ENCODE measurements at places on chromosomes 3 and 15.
A peak's percentile ranks its signal among the peaks of the same experiment; 100 is the strongest.

DNA sequence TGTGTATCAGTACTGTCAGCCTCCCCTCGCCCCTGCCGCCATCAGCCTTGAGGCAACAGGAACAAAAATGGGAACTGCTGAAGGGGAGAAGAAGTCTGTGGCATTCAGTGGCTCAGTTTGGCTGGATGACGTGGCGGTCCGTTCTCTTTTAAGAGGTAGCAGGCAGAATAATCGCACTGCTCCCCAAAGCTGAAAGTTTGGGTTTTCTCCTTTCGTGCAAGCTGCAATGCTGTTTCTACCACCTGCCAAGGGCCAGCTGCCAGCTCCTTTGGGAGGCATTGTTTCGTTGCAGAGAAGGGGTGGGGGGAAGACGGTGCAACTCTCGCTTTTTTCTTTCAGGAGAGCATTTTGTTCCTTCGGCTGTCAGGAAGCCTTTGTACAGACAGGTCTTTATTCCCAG lies 369.6 kb upstream of the RORA start:
- no peak for DNase-seq

DNA sequence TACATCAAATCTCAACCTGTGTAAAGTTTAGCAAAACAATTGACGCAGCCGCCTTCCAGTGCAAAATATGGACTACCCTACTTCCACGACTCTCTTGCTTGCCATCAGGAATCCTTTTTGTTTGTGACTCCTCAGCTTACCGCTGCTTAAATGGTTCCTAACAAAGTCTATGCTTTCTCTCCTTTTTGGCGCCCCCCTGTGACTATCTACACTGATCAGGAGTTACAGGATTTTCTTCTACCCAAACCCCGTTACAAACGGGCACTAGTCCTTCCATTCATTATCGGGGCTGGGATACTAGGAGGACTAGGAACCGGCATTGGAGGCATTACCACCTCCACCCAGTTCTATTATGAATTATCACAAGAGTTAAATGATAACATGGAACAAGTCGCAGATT lies 184.0 kb downstream of the IGSF11 start:
- no peak for DNase-seq

GRCh38 chr3:115790759-115791158 lies 167.4 kb downstream of the GAP43 start:
- peak; percentile 45 for DNase-seq

- DNase-seq = no peak
These were observed 7.7 kb upstream of the LMAN1L start for GRCh38 chr15:74804935-74805334.

DNA sequence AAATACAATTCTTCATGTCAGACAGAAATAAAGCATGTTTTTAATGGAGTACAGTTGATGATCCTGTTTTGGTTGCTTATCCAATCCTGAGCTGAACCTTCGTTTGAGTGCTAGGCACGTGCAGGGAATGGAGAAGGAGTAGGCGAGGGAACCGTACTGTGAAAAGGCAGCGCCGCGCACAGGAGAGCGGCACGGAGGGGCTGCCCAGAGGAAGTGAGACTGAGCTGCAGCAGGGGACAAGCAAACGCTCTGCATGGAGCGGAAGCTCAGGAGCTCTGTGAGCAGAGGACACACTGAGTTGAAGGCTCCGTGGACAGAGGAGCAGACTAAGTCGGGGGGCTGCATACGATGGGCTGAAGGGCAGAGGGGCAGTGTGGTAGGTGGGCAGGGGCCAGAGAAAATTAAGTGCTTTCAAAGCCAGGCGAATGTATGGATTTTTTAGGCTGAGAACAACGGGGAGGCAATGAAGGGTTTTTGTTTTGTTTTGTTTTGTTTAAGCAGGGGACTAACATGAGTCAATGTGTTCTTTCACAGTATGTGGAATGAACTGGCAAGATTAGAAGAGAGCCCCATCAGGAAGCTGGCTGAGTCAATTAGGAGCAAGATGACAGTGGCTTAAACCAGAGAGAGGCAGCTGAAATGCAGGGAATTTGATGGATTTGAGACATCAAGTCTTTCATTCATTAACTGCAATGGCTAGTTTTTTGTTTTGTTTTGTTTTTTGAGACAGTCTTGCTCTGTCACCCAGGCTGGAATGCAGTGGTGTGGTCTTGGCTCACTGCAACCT lies 23.8 kb upstream of the TM2D3 start:
- no peak for DNase-seq

- no peak for DNase-seq
These were observed 68.9 kb downstream of the MINDY2 start for GRCh38 chr15:58840048-58840447.

DNA sequence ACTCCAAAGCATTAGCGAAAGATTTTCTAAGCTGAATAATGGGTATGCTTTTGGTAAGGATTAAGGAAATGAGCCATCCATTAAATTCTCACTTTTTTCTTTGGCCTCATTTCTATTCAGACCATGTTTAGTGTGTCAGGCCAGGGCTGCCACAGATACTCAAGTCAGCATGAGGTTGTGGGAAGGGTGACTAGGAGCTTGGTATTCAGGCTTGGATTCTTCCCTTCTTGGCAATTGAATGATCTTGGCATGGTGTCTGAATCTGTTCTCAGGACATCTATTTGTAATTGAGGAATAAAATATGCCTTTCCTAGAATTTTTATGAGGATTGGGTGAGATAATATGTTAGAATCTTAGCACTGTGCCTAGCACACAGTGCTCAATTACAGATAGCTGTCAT lies 11.2 kb downstream of the CCNB2 start:
- no peak for DNase-seq

DNA sequence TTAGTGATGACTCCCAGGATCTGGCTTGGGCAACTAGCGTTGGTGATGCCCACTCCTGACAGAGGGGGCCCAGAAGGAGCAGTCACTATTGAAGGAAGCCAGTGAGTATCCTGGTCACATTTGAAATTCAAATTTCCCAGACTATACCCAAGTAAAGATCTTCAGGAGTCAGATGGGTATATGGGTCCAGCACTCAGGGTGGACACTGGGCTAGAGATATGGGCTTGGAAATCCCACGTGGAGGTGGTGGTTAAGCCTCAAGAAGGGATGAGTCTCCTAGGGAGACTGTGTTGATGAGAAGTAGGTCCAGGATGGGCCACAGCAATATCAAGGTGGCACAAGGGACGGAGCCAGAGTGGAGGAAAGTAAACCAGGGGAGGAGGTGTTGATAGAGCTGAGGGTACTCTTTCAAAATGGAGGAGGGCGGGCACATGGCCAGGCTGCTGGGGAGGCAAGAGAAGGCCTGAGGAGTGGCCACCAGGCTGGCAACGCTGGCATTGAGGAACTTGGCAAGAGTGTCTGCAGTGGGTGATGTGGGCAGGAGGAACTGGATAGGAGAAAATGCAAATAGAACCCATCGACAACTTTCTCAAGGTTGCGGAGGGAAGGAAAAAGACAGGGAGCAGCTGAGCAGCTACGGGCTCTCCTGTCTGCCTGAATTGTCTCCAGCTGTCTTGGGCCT lies 3.7 kb upstream of the SLCO2A1 start:
- DNase-seq = no peak

GRCh38 chr3:135007607-135008006 lies 212.5 kb downstream of the EPHB1 start:
- no peak for DNase-seq

DNA sequence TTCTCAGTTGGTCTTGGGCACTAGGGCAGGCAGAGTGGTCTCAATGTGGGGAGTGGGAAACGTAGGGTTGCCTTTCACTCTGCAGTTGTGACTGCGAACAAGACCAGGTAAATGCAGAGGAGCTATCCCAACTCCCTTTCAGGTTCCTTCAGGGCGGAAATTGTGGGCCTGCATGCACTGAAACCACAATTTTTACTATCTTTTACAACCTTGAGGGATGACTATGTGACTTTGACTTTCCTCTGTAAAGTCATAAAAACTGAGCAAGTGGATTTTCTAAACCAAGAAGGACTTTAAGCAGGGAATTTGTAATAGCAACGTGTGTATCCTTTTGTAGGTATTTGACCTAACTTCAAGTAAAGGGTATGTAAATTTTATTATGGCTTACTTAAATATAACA lies 171.4 kb upstream of the CADPS start:
- DNase-seq = no peak

DNA sequence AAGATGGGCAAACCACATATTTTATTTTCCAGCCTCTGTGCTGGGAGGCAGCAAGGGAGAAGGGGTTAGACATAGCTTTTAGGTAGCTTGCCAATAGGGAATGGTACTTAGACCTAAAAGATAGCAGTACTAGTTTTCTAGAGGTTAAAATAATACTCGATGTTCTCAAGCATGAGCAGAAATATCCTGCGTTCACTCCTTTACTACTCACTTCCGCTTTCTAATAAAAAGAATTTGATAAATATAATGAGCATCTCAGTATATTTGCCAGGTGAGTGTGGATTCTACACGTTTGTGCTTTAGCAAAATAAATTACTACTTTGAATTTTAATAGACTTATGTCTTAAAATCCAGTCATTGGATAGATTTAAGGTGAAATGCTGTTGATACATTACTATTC lies 39.4 kb upstream of the CD47 start:
- no peak for DNase-seq

DNA sequence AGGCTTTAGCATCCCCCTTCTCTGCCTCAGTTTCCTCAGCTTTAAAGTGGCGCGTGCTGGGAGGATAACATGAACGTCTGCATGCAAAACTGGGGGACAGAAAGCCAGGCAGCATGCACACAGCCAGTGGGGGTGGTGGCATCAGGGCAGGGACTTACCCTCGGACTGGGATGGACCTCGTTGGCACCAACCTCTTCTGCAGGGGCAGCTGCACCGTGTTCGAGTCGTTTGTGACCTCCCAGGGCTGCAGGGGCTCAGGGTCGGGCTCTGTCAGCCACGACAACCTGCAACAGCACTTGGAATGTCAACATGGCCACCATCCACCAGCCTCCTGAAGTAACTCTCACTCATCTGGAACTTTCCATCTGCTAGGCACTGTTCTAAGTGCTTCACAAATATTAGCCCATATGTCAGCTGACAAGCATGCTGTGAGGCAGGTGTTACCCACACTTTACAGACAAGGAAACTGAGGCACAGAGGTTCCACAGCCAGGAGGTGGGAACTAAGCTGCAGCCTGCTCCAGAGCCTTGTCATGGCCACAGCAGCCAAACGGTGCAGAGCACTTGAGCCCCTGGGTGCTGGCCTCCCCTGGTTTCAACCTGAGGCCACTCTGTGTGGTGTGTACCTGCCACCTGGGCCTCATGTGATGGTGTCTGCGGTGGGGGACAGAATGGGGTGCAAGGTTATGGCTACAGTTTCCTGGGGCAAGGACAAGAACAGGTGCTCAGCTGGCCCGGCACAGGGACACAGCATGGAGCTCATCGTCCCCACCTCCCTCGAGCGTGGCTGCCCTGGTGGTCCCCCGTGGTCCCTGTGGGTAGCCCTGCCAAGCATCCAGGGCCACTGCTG lies 6.7 kb downstream of the C3orf22 start:
- no peak for DNase-seq

DNA sequence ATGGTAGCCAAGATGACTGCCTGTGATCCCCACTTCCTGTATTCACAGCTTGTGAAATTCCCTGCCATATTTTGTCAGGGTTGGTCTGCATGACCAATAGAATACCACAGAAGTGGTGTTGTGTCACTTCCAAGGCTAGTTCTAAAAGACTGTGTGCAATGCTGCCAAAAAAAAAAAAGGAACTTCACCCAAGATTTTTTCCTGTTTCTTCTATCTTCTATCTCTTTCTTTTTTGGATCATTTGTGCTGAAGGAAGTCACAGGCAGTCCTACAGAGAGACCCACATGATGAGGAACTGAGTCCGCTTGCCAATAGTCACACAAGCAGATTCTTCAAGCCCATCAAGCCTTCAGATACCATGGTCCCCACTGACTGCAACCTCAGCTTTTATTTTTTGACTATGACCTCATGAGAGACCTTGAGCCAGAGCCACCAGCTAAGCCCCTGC lies 18.1 kb upstream of the RAF1 start:
- no peak for DNase-seq

DNA sequence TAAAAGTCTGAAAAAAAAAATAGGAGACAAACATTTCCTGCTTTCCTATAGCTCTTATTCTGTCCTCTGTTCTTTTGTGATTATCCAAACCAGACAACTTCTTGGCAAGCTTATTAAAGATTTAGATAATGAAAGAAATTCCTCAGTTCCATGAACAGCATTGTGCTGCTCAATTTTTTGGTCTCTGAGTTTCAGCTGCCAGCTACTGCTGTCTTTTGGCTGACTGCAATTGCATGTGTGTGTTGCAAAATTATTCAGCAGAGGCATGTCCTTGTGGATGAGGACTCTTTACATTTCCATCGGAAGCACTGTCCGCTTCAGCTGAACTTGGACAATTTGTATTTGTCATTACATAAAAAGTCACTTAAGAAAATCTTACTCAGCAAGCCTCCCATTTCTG lies 397.3 kb upstream of the RASGRP1 start:
- no peak for DNase-seq

- no peak for DNase-seq
These were observed 224.9 kb downstream of the MCTP2 start for GRCh38 chr15:94456226-94456625.

DNA sequence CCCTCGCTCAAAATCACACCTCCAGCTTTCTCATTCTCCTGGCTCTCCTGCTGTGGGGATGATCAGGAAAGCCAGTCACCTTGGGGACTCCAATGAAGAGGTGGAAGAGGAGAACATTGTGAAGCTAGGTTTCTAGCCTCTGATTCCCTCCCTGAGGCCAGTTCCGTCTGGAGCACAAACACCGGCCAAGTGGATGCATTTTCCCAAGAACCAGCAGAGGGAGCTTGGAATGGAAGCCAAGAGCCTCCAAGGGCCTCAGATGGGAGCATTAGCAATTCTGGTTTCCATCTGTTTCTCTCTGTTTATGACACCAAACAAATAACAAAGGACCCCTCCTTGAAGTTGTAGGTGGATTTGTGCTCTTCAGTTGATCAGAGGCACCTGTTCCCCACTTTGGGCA lies 40.6 kb upstream of the NMNAT3 start:
- DNase-seq = no peak

GRCh38 chr3:35965908-35966307 lies 326.6 kb downstream of the ARPP21 start:
- DNase-seq = no peak

All from activated T-cell treated with anti-CD3 and anti-CD28 coated beads, Interleukin-2, amount 50 U/mL, for 48 hours (primary cell).